ENCODE measurements at places on chromosomes 16 and 17.
A peak's percentile ranks its signal among the peaks of the same experiment; 100 is the strongest.

DNA sequence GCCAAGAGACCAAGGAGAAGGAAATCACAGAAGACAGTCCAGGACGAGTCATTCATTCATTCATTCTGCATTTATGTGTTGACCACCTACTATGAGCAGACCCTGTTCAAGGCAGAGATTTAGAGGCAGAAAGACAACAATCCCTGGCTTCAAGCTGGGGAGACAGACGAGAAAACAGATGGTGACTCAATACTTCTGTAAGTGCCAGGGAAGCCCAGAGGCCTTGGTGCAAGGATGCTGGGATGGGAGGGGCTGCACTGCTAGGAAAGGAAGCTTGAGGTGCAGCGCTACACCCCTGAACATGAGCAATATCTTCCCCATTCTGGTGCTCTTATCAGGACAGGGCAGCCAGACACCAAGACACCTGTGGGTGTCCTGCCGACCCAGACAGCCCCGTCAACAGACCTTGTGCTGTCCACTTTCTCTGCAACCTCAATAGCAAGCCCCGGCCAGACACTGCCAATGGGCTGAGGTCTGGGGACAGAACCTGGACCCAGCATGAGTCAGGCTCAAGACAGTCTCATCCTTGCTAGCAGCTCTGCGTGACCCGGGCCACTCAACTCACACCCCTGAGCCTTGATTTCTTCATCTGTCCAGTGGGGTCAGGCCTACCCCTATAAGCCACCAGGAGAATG, 163.5 kb downstream of the COPRS start:
- DNase-seq, result no peak

- DNase-seq, result no peak
These were observed 4.4 kb downstream of the BAHCC1 start for GRCh38 chr17:81399481-81400153.

DNA sequence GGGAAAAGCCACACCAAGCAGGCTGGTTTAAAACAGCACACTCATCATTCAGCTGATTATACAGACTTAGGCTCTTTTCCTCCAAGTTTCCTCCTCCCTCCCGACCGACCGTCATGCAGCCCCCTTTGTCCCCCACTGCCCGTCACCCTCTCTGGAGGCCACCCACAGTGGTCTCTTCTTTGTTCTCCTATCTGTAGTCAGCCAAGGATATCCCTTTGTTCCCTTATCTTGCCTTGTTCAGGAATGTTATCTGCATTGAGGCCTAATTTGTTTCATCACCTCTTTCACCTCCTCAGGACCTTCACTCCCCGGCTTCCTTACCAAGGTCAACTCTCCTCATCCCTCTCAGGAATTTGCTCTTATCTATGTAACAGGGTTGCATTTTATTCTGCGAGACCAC, 186.4 kb upstream of the CDH13 start:
- DNase-seq, result no peak

- no peak for DNase-seq
These were observed 5.6 kb downstream of the RUNDC3A start for GRCh38 chr17:44314031-44314430.

- no peak for DNase-seq
These were observed 4.4 kb upstream of the MTSS2 start for GRCh38 chr16:70689970-70690891.

DNA sequence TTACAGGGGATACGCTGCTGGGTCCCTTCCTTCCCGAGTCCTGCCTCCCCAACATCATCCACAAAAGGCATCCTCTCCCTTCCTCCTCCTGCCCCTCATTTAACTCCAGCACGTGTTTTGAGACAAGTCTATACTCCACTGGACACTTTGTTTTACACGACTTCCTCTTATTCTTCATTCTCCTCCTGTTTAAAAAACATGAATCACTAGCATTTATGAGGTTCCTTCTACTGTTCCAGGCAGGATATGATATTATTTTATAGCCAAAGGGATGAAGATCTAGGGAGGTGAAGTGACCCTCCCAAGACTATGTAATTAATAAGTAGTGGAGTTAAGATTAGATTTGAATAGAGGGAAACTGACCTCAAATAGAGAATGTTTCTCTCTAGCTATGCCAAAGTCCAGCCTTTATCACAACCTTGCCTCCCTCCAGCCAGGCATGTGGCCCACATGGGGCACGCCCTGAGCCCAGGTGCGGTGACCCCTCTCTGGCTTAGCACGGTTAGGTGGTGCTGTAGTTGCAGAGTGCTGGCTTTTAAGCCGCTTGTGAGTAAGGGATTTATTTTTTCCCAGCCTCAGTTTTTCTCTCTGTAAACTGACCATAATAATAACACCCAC, 1.3 kb upstream of the HSD17B2 start:
- no peak for DNase-seq

- no peak for DNase-seq
These were observed 76.8 kb downstream of the TUBD1 start for GRCh38 chr17:59815965-59816364.

- peak; percentile 54 for DNase-seq
These were observed 6.7 kb downstream of the RUNDC3A start for GRCh38 chr17:44314869-44315661.

GRCh38 chr16:4976611-4977145, 18.5 kb downstream of the SEC14L5 start:
- DNase-seq, result no peak

GRCh38 chr16:51674615-51675014, 523.5 kb upstream of the SALL1 start:
- DNase-seq, result no peak

- DNase-seq, result no peak
These were observed 1.8 kb upstream of the WDR90 start for GRCh38 chr16:647173-647902.

- DNase-seq, result no peak
These were observed 57.5 kb downstream of the MARCHF10 start for GRCh38 chr17:62750631-62751051.

DNA sequence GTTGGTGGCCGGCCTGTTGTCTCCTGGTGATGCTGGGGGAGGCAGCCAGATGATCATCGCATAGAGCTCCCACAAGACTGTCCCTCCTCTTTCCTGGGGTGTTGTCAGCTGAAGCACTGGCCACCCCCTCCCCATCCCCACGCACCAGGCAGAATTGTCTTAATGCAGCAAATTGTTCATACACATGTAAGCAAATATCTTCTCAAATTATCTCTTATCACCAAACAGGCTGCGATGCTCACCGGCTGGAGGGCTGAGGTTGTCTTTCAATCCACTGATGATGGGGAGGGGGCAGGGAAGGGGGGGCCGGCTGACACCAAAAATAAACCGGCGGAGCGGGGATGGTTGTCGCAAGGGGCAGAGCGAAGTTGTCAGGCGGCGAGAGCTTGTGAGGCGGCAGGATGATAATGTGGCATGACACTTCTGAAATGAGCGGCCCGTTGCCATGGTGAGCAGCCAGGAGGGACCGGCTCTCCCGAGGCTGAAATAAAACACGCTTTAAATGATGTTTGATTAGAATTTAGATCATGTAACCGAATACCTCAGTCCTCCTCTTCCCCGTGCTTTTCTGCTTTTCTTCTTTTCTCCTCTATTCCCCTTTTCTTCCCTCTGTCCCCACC, 59.8 kb downstream of the MRM1 start:
- no peak for DNase-seq

GRCh38 chr17:81076141-81076679, 41.3 kb downstream of the BAIAP2 start:
- no peak for DNase-seq

GRCh38 chr17:69749911-69750310, 325.1 kb upstream of the KCNJ16 start:
- DNase-seq, result no peak

- peak; percentile 65 for DNase-seq
These were observed 16.5 kb downstream of the MRPS23 start for GRCh38 chr17:57833179-57833939.

DNA sequence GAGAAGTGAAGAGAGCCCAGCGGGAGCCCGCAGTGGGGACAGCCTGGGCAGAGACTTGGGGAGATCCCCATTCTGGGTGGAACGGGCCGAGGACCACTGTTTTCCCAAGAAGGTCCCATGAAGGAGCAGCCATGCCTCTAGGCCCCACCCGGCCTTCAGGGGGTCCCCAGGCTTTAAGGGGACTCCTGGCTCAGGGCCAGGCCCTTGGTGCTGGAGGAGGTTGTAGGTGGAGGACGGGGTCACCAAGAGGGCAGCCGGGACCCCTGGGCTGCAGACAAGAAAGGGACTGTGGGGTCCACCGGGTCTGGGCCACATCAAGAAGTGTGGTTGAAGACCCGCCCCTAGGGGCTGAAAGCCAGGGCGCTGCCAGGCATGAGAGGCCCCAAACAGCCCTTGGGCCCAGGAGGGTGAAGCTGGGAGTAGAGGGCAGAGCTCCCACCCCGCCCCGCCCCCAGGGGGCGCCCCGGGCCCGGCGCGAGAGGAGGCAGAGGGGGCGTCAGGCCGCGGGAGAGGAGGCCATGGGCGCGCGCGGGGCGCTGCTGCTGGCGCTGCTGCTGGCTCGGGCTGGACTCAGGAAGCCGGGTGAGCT, at the start of gene PRSS21:
Gene PRSS21, plus strand, starts transcription at position 487 of the 589 bp plus-strand sequence. Its CDS starts 32 bp downstream, at position 519.
- no peak for DNase-seq

- DNase-seq, result no peak
These were observed 9.4 kb upstream of the TMEM88 start for GRCh38 chr17:7845359-7846062.

- DNase-seq, result no peak
These were observed 191.6 kb upstream of the GSE1 start for GRCh38 chr16:85421338-85422195.
